ENCODE measurements at places on chromosomes 2 and 18.

DNA sequence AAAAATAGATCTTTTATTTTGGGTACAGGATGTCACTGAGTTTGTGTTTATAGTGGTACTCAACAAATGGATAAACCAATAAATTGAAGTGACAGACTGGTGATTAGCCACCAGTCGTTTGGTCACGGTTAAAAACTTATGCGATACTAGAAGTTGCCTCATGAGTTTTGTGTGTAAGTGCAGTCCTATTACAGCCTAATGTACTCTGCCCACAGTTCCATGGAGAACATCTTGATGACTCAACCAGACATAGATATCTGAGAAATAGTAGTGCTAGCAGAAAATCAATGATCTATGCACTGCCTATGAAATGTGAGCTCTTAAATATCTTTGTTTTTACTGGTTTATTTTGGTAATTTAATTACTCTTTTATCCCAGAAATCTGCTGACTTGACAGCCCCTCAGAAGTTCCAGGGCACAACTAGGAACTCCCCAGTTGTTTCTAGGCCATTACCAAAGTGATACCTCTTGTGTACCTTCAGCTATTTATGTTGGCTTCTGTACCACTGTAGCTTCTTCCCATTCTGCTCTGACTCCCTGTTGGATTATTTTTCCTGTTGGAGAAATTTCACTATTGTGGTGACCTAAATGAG lies 209.1 kb upstream of the KCNJ3 start:
- no peak for DNase-seq

GRCh38 chr2:97951155-97951680 lies 44.5 kb downstream of the TMEM131 start:
- DNase-seq, result no peak

DNA sequence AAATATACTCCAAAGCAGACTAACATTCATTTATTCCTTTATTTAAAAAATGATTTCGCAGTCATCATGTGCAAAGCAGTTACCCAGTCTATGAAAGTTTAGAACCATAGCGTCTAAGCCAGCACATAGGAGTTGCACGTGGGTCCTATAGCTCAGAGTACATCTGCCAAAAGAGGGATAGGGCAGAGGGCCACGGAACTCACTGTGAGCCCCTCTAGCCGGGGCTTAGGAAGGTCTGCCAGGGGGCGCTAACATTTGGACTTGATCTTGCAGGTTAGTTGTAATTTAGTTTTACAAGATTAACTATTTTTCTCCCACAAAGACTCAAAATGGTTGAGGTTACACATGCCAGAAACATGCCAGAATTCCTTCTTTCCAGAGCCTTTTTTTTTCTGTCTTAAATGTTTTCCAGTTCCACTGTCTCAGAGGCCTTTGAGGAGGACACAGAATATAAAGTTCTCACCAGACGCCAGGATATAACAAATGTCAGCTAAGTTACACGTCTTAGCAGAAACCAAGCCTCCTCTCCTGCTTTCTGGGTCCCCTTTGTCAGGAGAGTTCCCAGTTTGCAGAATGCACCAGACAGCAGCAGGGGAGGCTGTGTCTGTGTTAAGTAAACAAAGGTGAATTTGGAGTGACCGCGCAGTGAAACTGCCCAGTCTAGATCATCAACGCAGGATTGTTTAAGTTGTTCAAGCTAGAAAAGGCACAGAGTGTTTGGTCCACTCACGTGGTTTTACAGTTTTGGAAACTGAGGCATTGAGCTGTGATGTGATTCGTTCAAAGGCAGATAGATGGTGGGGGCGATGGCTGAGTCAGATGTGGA lies 292.0 kb downstream of the PRKCE start:
- DNase-seq, result no peak

DNA sequence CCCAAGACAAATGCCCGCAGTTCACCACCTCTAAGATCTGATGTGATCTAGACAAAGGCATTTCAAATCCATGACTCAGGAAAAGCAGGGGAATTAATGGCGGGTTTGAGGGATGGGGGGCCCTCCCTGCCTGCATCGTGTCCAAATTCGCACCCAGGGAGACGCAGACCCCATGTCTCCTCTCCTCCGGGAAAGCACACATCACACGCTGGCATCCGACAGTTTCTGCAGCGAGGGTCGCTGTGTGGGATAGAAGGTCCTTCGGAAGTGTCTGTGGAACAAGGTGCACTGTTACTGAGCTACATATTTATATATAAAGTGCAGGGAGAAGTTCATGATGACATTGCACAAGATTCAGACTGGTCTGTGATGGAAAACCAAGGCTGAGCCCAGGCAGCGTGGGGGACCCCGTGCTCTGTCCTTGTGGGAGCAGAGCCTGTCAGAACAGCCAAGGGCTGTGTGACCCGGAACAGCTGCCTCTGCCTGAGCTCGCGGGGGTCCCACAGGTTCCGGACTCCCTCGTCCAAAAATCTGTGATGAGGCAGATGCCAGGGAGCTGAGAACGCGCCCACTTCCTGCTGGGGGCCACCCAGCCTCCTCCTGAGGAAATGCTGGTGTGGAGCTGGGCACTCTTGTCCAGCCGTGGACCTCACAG lies 82.3 kb upstream of the CTDP1 start:
- no peak for DNase-seq

GRCh38 chr2:66596256-66596655 lies 161.3 kb downstream of the MEIS1 start:
- DNase-seq, result no peak

- DNase-seq, result no peak
Measured at GRCh38 chr2:200469708-200470211, 40.1 kb downstream of the KCTD18 start.

DNA sequence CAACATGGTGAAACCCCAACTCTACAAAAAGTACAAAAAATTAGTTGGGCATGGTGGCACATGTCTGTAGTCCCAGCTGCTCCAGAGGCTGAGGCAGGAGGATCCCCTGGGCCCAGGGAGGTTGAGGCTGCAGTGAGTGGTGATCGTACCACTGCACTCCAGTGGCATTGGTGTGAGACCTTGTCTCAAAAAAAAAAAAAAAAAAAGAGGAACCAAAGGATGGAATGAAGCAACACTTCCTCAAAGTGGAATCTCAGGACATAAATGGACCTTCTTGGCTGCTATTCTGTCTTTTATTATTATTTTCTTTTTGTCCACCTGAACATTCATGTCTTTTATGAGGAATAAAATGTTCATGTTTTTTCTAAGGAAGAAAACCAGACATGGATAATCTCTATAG lies 13.7 kb downstream of the GEMIN6 start:
- no peak for DNase-seq

DNA sequence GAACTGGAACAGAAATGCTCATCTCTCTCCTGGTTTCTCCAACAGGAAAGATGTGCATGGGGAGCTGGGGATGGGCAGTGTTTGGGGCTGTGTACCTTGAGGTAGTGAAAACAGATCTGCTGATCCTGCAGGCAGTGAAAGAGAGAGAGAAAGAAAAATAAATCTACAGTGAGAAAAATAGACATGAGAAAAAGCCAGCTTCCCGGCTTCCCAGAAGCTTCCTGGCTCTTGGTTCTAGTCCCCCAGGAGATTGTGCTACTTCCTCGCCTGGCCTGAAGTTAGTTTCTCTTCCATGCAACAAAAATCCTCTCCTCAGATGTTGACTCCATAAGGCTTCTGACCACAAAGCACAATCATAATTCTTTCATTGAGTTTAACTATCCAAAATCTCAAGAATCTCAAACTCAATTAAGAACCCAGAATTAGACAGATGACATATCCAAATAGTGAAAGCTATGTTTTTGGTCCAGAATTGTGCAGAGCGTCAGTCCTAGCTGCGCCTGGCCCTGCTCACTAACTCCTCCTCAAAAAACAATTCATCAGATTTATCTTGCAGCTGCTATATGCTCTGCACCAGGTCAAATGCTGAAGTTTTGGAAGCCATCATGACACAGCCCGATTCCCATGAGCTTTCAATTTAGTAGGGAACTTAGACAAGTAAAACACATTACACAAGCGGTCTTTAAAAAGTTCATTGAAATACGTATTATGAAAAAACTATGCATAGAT lies 20.1 kb upstream of the NAB1 start:
- DNase-seq, result no peak

All from stimulated activated CD8-positive, alpha-beta memory T cell treated with anti-CD3 and anti-CD28 coated beads, Interleukin-2, amount 100 ng/mL, for 1 hour (primary cell).